Cardiac septum (tissue), 1 donor: ENCODE measurements at places on chromosomes 16 and 17. TPM values are rescaled to one million over a fixed set of nuclear protein-coding genes. Genes with fewer than 3 reads are reported as not detected.

DNA sequence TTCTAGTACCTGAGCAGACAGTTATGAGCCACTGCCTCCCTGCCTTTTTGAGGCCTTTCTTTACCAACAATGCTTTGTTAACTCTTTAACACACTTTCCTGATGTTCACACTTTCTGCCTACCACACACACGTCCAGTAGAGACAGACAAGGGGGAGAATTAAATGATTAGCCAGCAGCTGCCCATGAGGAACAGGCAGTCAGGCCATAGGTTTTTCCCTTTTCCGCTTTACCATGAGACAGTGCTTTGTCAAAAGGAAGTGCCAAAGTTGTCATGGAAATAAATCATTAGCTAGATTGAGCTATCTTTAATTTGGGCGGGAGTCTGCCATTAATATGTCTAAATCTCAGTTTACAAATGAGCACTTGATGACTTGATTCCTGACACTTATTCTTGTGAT lies 102.1 kb downstream of the PITPNC1 start:
- DNase-seq = no peak

- DNase-seq = no peak
Measured at GRCh38 chr16:49739381-49739780, 116.5 kb downstream of the ZNF423 start.

DNA sequence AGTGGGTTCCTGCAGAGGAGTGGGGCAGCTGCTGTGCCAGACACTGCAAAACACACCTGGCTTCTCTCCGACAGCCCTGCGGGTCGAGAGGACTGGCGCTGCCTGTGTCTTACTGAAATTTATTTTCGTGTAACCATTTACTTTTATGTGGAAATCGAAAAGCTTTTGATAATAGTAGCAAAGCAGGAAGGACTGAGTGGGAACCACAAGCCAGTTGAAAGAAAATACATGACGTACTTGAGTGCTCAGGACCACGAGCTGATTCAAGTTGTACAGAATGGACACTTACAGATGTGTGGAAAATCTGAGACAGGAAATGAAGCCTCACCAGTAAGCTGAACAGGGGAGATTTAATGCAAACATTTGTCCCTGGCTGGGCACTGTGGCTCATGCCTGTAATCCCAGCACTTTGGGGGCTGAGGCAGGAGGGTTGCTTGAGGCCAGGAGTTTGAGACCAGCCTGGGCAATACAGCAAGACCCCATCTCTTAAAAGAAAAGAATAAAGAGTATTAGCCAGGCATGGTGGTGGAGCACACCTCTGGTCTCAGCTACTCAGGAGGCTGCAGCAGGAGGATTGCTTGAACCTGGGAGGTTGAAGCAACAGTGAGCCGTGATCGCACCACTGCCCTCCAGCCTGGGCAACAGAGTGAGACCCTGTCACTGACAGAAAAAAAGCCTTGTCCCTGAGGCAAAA lies 11.3 kb upstream of the RPL13 start:
- no peak for DNase-seq

GRCh38 chr16:79898703-79899102 lies 298.2 kb upstream of the MAF start:
- DNase-seq = no peak

- no peak for DNase-seq
Measured at GRCh38 chr17:60304502-60304901, 87.4 kb downstream of the USP32 start.

DNA sequence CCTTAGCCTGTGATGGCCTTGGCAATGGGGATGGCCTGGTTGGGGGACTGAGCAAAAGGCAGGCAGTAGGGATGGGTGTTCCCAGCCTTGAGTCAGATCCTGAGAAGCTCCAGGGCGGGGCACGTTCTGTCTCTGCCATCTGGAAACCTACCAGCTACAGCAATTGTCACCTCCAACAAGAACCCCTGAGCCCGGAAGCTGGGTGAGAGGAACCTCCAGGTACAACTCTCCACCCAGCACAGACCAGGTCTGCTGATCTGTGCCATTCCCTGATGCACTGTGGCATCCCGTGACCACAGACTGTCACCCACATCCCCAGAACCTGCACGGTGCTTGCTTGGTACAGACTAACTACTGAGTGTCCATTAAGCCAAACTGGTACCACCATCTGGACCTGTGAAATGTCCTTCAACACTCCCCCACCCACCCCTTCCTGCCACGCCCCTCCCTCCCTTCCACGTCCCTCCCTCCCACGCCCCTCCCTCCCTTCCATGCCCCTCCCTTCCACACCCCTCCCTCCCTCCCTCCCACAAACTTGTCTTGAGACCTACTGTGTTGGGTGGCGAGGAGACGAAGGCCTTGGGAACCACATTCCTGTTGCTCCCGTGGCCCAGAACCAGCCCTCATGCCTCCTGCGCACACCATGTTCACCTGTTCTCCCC lies 16.6 kb downstream of the MYO15B start:
- no peak for DNase-seq

- no peak for DNase-seq
Measured at GRCh38 chr16:77684181-77684526, 38.2 kb upstream of the NUDT7 start.

- no peak for DNase-seq
Measured at GRCh38 chr17:3474212-3474611, 1.6 kb upstream of the ASPA start.

- no peak for DNase-seq
Measured at GRCh38 chr17:4744999-4745969, 5.6 kb upstream of the CXCL16 start.

- no peak for DNase-seq
Measured at GRCh38 chr16:87657621-87658192, 55.4 kb downstream of the JPH3 start.

- no peak for DNase-seq
Measured at GRCh38 chr16:69564845-69565670, 708 bp upstream of the NFAT5 start.

Gene HIGD1B
- 10.3 TPM for total RNA-seq

Gene SDR42E1
- total RNA-seq = 0.22 TPM

Gene SDR42E2
- not detected for total RNA-seq
